Cardiac ventricle fibroblast (primary cell): ENCODE measurements at places on chromosomes 2 and 18. TPM values are rescaled to one million over a fixed set of nuclear protein-coding genes. Genes with fewer than 3 reads are reported as not detected.

Gene CRYGC
- total RNA-seq: not detected in 2 replicates

Gene DSG1
- total RNA-seq: not detected in 2 replicates

Gene TBR1
- total RNA-seq: not detected in 2 replicates

Gene TRIM43B
- not detected in 2 replicates for total RNA-seq

Gene CFAP65
- 0.34 TPM in 1 of 2 replicates, not detected in the other for total RNA-seq

Gene REV1
- total RNA-seq: 12.5 and 13.0 TPM in 2 replicates

Gene EML4
- 17.5 and 21.0 TPM in 2 replicates for total RNA-seq

Gene ZAP70
- total RNA-seq: not detected in 2 replicates

Gene RMND5A
- 16.6 and 19.1 TPM in 2 replicates for total RNA-seq

Gene ASTL
- not detected in 2 replicates for total RNA-seq

Gene SLC9A4
- total RNA-seq: not detected in 2 replicates
